ENCODE measurements at places on chromosomes 4 and X.

GRCh38 chrX:107742700-107743191, 32.8 kb downstream of the TSC22D3 start:
- no peak for DNase-seq

DNA sequence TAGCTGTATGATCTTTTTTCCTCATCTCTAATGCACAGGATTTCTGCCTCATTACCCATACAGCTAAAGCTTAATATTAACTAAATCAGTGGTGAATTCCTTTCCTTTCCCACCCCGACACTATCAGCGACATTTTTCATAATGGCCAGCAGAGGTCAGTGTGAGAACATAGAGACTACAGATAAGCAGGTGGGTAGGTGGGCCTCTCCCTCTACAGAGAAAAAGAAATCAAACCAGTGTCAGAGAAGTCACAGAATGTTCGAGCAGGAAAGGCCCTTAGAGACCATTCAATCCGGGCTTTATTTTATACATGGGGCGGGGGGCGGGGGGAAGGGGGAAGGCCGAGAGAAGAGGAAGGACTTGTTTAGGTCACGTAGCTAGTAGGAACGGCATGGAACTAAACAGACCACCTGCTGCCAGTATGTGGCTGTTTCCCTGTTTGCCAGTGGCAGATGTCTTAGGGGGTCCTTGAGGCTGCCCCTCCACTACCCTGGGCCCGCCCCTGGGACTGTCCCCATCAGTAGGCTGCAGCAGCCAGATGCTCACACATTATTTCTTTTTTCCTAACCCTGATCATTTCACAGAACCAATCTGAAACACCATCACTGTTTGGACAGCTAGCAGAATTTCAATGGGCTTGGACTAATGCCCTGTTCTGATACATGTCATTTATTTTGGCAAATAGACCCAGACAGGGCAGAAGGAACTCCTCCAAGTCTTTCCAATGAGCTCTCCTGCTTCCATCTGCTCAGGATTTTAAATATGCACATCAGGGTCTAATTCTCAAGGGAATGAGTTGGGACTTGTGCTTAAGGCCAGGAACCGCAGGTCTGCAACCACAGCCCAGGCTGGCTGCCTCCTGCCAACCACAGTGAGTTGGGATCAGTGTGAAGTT, 133.4 kb downstream of the ATG4A start:
- peak; percentile 46 for DNase-seq

GRCh38 chrX:79630033-79631009, 263.2 kb upstream of the ITM2A start:
- DNase-seq: no peak

- DNase-seq: no peak
Observed at GRCh38 chr4:40183615-40184411, 13.0 kb upstream of the RHOH start.

GRCh38 chr4:173516621-173517524, 13.2 kb downstream of the HAND2 start:
- no peak for DNase-seq

- DNase-seq: no peak
Observed at GRCh38 chr4:26751838-26752237, 108.8 kb upstream of the STIM2 start.

- DNase-seq: no peak
Observed at GRCh38 chrX:65744965-65745364, 77.5 kb downstream of the MSN start.

- DNase-seq: no peak
Observed at GRCh38 chrX:16458208-16458607, 191.8 kb upstream of the S100G start.

- no peak for DNase-seq
Observed at GRCh38 chr4:141548791-141549190, 87.6 kb upstream of the IL15 start.

DNA sequence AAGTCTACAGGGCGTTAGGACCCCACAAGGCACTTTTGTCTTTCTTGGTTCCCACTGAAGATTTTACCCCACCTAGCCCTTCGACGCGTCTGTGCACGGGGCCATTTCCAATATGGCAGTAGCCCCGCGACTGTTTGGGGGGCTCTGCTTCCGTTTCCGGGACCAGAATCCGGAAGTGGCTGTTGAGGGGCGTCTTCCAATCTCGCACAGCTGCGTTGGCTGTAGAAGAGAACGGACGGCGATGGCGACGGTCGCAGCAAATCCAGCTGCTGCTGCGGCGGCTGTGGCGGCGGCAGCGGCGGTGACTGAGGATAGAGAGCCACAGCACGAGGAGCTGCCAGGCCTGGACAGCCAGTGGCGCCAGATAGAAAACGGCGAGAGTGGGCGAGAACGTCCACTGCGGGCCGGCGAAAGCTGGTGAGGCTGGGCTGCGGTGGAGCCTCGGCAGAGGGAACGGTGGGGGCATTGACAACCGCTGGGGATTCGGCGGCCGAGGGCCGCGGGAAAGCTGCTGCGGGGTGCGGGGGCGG, at the start of gene USP11:
Gene USP11 (plus strand): TSS at position 207 of the 530 bp plus-strand sequence. CDS start 35 bp downstream, at position 242.
- DNase-seq: peak; percentile 23

GRCh38 chr4:159545556-159545955, 442.7 kb downstream of the RAPGEF2 start:
- no peak for DNase-seq
